ENCODE measurements at places on chromosomes 12 and 14.

DNA sequence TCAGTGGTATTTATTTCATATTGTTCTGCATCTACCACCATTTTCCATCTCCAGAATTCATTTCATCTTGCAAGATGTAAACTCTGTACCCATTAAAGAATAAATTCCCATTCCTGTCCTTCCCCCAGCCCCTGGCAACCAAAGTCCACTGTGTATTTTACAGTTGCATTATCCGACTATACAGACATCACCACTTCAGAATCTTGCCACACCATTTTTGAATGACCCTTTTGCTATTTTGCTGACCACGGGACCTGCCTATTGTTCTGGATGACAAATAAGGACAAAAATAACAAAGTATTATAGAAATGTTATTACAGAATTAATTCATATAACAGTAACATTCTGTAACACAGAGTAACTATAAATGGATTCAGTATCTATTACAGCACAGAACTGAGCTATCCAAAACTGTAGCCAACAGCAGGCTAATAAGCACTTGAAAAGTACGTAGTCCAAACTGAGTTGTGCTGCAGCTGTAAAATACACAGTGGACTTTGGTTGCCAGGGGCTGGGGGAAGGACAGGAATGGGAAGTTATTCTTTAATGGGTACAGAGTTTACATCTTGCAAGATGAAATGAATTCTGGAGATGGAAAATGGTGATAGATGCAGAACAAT is 61.3 kb downstream of the CDK17 start:
- DNase-seq: no peak

GRCh38 chr14:101502761-101503392 is 58.4 kb upstream of the DIO3 start:
- no peak for DNase-seq

DNA sequence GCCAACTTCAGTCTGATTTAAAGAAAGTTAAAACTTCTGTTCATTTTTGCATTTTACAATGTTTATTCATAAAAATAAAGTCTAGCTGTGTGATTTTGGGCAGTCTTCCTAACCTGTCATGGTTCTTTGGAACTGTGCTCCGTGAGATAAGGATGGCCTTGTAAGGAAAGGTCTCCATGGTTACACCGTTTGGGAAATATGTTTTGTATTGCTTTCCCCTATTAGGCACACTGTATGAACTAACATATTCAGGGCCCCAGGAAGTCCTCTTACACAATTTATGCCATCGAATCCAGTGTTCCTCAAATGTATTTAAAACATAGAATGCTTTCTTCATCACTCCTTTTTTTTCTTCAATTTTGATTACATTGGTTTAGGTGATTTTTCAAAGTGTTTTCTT is 54.5 kb downstream of the APAF1 start:
- no peak for DNase-seq

DNA sequence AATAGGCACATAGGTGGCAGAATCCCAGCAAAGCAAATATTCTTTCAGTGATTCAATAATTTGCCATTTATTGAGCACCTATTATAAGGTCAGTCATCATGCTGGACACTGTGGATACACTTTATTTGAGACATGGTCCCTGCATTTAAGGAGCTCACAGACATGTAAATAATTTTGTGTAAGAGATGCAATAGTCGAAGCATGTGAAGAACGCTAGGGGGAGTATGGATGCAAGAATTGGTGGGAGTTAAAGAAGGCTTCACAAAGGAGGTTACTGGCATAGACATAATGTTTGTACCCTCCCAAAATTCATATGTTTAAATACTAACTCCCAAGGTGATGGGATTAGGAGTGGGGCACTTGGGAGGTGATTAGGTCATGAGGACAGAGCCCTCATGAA is 260.6 kb upstream of the GARIN6 start:
- DNase-seq: no peak

- DNase-seq: no peak
These were observed 324.5 kb downstream of the NELL2 start for GRCh38 chr12:44551631-44552030.

GRCh38 chr12:125586441-125586840 is 521.2 kb downstream of the AACS start:
- no peak for DNase-seq

GRCh38 chr14:47626151-47627035 is 49.0 kb downstream of the MDGA2 start:
- DNase-seq: no peak

DNA sequence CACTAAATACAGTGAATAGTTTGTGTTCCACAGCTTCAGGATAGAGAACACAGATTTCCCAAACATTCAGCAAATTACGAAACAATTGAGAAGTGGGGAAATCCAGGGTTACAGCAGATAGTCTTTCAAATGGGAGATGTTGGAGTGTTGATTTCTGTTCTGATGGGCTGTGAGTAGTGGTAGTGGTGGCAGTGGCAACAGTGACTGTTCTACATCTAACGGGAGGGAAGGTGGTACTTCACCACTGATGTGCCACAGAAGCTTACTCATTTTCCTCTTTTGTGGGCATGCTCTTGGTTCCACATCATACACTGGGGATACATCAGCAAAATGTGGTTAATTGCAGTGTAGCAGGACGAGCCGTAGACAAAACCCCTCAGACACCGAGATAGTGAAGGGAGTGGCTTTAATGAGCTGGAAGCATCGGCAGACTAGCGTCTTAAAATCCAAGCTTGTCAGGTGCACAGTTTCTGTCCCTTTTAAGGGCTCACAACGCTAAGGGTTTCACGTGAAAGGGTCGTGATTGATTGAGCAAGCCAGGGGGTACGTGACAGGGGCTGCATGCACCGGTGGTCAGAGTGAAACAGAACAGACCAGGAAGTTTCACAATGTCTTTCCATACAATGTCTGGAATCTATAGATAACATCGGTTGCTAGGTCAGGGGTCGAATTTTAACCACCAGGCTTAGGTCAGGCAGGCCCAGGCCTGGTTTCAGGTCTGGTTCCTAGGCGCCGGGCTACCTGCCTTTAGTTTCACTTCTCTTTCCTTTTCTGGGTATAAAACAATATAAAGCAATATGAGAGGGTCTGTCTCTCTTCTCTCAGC is 330.6 kb upstream of the FBXO33 start:
- no peak for DNase-seq

GRCh38 chr12:28024231-28024995 is 51.9 kb upstream of the PTHLH start:
- no peak for DNase-seq

- no peak for DNase-seq
These were observed 22.8 kb downstream of the DDX24 start for GRCh38 chr14:94058128-94058673.
